ENCODE measurements at places on chromosomes 2 and 18.

DNA sequence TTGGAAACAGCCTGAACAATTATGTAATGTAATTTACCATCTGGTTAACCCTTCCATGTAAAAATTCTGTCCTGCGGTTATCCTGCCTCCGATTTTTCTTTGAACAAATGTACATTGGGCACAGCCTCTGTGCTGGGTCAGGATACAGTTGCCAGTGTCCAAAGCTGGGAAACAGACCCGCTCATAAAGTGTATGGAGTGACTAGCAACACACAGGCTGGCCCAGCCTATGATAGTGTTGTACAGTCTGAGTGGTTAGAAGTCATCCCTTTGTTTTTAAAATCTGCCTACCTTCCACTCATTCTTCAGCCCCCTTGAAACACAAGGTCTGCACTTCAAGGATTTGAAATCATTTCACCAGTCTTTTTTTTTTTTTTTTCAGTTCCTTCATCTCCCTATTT lies 50.1 kb downstream of the FEZ2 start:
- DNase-seq: no peak

DNA sequence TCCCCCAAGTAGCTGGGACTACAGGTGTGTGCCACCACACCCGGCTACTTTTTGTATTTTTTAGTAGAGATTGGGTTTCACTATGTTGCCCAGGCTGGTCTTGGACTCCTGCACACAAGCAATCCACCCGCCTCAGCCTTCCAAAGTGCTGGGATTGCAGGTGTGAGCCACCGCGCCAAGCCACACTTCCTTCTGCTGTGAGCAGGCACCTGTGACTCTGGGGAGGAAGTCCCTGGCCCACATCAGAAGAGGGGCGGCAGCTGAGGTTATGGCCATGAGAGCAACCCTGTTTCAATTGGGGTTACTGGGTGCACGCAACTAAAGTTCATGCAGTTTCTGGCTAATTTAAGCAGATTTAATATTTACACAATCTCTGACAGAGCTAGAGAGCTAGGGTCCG lies 91.0 kb downstream of the PLB1 start:
- no peak for DNase-seq

DNA sequence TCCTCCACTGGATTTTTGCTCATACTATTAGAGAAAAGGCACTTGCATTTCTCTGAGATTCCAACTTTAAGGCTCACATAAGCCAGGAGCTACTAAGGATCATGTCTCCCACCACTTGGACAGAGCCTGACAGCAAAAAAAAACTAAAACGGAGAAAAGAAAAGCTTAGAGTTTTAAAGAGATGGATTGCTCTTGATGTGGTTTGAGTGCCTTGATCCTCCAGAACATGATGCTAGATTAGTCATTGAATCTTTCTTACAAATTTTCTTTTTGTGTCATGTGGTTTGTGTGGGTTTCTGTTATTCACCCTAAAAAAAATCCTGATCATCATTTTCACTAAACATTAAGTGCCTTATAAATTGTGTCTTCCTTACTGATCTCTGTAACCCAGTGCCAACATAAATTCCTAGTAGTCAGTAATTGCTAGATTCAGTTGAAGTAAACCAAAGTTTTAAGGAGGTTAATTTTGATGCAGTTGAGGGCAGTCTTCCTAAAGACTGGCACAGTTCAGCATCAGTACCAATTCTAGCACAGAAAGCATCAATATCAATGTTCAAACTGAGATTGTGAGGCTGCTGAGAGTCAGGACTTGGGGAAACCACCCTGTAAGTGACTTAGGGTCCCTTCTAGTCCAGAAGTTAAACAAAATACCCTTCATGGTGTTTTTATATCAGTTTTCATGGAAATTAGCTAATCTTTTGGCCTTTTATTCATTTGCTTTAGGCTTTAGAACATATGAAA lies 206.3 kb downstream of the RAD51AP2 start:
- no peak for DNase-seq

DNA sequence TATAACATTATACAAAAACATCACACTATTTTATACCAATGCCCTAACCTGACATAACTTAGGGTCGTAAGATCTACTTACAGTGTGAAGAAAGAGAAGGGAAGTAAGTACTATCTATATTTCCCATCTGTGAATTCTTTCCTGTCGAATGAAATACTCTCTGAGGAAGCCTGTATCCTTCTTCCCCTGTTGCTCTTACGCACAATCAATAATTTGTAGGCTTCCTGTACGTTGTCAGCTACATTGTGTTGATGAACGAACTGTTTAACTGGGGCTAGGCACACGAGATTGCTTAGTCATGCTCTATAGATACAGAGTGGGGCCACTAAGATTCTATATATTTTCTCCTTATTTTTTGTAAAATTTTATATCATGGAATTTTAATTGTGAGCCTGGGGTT lies 1125.0 kb upstream of the CELF4 start:
- DNase-seq: no peak

DNA sequence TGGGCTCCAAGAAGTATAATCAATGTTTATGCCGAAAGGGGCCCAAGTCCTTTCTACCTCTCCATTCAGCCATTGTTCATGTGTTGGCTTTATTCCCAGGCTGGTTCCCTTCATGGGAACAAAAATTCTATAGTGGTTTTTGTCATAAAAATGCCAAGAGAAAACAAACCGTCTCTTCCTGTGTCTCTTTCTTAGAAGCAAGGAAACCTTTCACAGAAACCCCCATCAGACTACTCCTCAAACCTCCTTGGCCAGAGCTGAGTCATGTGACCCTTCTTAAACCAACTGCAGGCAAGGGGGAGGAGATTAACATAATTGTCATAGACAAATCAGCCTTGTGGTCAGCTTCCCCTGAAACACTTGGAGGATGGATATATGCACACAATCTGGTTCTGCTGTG lies 75.1 kb upstream of the TANK start:
- DNase-seq: no peak

GRCh38 chr2:23953625-23954024 lies 13.4 kb downstream of the UBXN2A start:
- no peak for DNase-seq

DNA sequence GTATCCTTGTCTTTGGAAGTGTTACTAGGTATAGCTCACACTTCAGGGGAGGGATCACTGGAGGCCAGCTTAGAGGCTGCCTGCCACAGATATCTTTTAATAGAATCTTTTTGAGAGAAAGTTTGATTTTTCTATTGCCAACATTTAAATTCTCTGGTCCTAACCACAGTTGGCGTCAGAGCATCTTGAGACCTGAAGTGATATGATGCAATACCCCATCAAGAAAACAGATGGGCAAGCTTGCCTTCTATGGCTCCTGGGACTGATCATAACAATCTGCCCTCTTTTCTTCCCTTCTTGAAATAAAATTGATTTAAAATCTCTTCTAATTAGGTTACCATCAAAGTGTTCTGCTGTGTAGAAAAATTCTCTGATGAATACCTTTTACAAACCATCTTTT lies 105.5 kb upstream of the ACKR3 start:
- no peak for DNase-seq

DNA sequence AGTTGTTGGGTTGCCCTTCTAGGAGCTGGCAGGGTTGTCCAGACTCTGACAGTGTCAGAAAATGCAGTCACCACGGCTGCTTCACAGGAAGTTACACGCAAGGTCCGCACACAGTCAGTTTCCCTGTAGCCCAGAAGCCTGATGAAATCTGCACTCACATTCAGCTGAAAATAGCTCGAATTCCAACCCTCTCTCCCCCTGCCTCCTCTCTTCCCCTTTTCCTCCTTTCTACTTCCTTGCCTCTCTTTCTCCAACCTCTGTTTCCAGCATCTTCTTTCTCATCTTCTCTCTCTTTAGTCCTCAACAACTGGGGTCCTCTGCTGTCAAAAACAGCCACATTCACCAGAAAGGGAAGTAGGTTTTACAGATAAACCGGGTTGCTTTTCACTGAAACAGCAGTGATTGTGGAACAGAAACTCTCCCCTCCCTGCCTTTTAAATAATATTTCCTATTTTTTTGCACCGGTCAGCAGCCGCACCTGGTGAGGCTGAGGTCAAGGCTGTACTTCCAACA lies 69.3 kb downstream of the BCL11A start:
- no peak for DNase-seq

DNA sequence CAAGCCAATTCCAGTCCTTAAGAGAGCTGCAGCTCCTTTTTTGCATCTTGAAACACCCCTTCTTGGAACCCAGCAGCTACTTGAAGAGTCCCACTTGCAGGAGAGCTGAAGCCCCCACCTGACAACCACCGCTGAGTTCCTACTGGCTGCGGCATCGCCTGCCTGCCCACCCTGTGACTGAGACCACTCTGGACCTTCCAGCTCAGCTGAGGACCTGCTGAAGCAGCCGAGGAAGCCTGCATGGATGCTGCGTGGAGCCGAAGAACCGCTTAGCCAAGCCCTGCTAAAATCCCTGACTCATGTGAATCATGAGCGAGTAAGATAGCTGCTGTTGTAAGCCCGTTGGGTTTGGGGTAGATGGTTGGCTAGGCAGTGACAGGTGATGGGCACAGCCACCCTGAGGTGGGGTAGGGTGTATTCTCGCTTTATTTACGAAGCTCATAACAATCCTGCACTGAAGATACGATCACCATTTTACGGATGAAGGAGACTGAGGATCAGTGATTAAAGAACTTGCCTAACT lies 78.4 kb downstream of the INHBB start:
- no peak for DNase-seq

GRCh38 chr18:6406075-6406909 lies 8.4 kb downstream of the L3MBTL4 start:
- no peak for DNase-seq

DNA sequence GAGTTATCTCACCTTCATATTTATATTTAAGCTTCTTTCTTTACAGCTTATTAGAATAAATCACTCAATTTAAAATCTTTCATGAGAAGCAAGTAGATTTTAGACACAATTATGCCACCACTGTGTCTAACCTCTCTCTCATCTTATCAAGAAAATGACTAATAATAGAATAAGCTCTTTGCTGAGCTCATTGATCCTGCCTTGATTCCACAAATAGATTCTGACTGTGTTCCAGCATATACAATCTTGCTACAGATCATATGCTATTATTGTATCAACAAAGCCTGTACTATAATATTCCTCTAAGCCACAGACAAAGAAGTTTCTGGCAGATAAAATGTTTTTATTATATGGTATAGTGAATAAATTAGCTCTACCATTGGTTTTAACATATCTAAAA lies 168.7 kb upstream of the GULP1 start:
- DNase-seq: no peak

DNA sequence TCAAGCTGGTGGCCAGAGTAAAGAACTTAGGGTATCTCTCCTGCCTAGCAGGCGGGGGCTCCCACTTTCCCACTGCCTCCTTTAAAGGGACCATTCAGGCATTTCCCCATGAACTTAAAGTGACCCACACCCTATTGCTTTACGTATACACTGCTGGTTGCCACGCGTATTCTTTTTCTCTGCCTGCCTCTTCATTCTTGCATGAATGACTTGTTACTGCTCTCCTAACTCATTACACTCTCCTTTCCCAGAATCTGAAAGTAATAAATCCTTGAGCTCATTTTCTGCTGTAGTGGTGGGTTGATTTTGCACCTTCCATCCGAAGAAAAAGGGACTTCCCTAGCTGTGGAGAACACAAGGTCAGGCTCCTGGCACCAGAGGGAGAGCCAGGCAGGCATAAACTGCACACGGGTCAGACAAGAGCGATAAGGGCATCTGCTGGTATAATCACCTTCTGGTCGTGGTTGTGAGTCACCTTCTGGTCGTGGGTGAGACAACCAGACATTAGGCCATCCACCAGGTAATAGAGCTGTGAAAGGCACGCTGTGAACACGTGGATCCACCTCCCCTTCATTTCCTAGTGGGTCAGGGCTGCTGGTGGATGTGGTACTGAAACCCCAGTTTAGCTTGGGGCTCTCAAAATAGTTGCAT lies 950.3 kb downstream of the SOCS6 start:
- DNase-seq: no peak

DNA sequence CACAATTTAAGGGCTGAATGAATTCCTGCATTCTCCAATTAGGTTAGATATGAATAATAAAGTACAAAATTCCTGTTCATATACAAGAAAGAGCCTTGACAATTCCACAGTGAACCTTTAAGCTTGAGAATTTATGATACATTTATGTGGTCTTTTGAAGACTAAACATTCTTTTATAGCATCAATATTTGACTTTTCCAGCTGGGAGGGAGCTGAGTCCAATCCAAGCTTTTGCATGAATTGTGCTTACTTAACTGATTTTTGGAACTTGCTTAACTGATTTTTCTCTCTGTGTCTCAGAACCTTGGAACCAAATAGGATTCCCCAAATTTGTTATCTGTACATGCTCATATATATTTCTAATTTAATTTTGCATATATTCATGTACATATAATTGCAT lies 388.0 kb downstream of the TRIB2 start:
- DNase-seq: no peak

All from T-helper 2 cell (primary cell).